ENCODE measurements at places on chromosomes 3 and 15.

GRCh38 chr3:70982284-70982683 is 601.2 kb downstream of the FOXP1 start:
- no peak for DNase-seq

DNA sequence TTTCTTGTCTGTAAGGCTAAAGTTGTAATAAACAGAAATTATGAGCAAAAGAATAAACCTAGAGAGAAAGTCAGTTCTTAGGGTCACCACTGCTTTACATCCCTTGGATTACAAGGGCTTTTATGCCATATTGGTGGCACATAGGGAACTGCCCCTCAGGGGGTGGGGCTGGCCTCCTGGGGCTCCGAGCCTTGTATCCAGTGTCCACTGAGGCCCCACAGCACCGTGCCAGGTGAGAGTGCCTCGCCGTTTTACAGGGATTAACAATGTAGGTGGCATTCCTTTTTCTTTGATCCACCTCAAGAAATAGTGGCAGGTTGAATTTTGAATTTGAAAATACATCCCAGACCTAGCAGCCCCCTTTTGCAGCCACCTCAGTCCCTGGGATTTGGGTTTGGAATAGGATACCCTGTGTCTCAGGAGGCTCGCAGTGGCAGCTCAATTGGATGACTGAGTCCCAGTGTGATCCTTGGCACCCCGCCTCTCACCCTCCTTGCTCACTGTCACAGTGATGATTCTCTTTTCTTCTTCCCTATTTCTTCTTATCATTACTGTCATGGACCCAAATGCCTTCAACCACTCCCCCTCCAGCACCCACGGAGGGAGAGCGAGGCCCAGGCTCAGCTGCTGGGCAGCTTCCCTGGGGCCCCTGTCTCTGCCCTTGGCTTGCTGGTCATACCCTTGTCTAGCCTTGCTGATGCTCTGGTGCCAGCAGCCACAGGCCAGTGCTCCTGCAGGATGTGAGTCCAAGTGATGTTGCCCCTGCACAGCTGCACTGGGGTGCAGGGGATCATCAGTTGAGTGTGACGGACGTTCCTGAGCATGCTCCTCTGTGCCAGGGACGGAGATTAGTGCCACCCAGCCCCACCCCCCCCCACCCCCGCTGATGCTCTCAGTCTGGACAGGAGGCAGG is 137.9 kb downstream of the DNAJB8 start:
- DNase-seq, result no peak

DNA sequence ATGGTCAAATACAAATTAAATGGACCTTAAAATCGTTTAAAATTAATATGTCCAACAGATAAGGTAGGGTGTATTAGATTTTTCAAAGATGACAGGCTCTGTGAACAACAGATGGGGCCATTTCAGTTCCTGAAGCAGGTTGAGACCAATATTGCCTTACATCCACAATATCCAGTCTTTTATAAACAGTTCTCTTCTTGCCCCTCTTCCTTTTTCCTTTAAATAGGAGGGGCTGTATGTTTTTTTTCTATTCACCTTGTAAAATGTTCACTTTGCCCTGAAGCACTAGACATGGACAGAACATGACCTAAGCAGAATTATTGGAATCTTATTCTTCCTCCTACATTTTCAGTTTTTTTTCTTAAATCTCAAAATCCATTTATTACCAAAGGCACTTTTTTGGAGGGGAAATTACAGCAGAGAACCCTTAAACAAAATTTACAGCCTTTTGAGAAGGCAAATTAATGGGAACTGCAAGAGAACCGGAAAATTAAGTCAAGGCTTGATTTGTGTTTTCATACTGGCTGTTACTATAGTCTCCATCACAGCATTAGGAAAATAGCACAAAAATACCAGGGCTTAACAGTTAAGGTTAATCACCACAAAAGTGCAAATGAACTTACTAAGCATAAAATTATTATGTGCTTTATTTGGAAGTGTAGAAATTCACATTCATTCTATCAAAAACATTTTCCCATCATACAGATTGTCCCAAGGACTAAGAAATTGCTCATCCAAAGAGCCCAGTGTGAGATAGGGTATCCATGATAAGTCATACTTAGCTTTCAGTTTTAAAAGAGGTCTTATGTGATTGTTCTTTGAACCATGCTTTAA is 55.8 kb downstream of the CMSS1 start:
- DNase-seq, result no peak

DNA sequence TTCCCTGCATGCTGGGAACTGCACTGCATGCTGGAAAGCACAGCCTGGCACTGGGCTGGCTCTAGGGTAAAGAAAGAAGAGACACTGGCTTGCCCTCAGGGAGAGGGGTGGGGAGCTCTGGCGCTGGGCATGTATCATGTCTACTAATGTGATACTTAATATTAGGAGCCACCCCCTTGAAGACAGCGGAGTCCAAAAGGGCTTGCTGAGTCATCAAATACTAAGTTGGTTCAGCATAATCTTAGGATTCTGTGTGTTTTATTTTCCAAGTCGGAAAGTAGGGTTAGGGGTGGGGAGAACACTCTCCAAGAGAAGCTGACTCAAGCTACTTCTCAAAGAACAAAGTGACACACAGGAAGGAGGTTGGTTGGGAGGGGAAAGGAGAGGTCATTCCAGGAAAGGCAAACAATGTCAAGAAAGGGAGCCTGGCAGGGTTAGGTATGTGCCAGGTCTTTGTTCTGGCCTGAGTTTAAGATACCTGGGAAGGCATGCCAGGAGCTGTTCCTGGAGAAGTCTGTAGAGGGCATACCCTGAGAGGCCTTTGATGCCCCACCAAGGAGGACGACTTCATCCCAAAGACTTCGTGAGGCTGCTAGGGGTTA is 237.8 kb upstream of the NR2E3 start:
- DNase-seq, result no peak

DNA sequence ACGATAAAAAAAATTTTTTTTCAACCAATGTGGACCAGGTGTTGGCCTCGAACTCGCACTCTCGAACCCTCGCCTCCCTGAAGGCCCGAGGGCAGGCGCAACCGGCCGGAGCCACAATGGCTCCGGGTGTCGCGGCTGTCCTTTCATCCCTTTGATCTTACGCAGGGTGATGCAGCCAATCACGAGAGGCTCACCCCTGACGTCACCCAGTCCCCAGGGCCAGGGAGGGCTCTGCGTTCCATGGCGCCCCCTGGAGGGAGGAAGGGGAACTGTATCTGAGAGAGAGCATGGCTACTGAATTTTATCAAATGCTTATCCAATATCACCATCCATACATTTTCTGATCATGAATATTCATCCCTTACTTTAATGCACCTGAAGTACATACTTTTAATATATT is 15.4 kb upstream of the GMNC start:
- DNase-seq, result no peak

- DNase-seq, result peak; percentile 87
Observed at GRCh38 chr3:149572796-149573414, 84.9 kb downstream of the WWTR1 start.

DNA sequence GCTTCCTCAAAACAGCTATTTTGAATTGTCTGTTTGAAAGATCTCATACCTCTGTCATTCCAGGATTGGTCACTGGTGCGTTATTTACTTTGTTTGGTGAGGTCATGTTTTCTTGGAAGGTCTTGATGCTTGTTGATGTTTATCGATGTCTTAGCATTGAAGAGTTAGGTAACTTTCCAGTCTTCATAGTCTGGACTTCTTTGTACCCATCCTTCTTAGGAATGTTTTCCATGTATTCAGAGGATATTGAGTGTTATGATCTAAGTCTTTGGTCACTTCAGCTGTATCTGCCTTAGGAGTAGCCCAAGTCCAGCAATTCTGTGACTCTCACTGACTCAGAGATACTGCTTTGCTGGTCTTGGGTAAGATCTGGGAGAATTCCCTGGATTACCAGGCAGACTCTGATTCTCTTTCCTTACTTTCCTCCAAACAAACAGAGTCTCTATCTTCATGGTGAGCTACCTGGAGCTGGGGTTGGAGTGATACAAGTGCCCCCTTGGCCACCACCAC is 398.6 kb downstream of the ZIC4 start:
- DNase-seq, result no peak

DNA sequence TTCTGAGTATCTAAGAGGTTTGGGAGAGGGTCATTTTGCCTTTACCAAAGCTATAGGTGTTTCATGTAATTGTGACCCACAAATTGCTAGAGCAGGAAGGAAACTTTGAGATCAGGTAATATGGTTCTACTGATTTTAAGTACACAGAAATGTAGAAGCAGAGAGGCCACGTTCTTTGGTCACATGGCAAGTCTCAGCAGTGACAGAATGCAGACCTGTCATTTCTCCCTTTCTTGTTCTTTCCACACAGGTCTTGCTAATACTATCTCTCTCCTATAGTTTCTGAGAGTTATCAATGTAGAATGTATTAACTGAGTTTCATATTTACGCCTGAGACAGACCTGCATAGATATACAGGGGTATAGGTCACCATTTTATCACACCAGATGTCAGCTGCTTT is 10.9 kb upstream of the RTP1 start:
- no peak for DNase-seq

- DNase-seq, result no peak
Observed at GRCh38 chr3:95781598-95781997, 1032.8 kb upstream of the EPHA6 start.

DNA sequence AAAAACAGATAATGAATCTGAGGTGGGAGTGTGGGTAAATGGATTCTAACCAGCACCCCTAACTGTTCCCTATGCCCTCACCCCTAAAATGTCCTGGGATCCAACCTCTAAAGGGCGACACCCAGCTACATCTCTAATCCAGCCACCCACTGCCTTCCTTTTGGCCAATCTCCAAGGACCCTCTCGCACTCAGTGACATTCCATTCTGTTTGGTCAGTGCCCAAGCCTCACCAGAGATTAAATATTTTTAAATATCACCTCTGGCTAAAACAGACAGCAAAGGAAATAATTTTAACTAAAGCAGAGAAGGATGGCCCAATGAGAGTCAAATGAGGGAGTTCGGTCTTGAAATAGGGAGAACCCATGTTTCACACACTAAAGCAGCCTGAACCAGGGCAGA is 19.9 kb upstream of the SCN10A start:
- DNase-seq, result no peak

GRCh38 chr3:53464424-53464823 is 30.0 kb upstream of the CACNA1D start:
- no peak for DNase-seq

- DNase-seq, result no peak
Observed at GRCh38 chr15:67172172-67172571, 82.3 kb downstream of the AAGAB start.

- DNase-seq, result peak; percentile 65
Observed at GRCh38 chr15:44541282-44541958, 4.5 kb downstream of the EIF3J start.

- DNase-seq, result no peak
Observed at GRCh38 chr15:98231696-98232440, 271.4 kb downstream of the ARRDC4 start.

DNA sequence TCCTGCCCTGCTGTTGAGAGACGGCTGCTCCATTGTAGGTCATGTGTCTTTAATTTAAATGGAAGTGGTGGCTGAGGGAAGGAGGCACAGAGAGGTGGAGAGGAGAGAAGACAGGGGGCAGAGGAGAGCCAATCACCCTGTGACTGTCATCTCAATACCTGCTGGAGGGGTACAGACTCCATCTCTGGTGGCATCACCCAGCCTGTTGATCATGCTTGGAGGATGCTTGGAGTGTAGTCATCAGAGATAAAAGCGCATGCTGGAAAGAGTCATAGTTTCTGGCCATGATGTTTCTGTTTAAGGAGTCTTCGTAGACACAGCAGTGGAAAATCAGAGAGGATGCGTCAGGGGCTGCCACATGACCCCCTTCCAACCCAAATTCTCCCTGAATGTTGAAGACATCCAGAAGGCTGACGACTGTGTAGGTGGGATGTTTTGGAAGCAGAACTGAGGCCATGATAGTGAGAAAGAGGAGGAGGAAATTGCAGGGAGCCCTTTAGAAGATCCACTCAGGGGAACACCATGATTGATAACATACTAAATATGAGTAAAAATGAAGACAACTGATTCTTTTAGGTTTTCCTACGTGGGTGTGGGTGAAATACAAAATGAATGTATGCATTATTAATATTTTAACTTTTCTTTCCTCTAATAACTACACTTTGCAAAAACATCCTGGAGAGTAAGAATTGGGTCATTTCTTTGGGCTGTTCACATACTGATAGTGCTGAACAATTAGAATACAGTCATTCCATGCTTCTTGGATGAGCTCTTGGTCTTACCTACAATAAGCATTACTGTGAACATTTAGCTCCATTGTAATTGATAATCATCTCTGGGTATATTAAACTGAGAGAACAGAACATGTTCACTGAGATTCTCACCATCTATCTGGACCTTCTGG is 210.6 kb upstream of the ATP10A start:
- DNase-seq, result no peak

DNA sequence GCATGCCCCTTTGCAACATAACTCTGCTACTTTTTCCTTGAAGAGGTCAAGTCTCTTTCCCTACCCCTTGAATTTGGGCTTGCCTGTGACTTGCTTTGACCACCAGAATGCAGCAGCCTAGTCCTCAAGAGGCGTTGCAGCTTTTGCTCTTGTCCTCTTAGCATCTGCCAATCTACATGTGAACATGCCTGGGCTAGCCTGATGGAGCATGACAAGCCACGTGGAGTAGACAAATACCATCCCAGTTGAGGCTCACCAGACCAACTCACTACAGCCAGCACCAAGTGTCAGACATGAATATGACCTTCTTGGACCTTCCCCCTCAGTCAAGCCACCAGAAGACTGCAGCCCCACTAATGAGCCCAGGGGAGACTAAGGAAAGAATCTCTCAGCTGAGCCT is 32.9 kb downstream of the AMOTL2 start:
- DNase-seq, result no peak

- DNase-seq, result no peak
Observed at GRCh38 chr3:21152555-21152954, 598.5 kb downstream of the ZNF385D start.
